ENCODE measurements at places on chromosomes 6 and 20.

DNA sequence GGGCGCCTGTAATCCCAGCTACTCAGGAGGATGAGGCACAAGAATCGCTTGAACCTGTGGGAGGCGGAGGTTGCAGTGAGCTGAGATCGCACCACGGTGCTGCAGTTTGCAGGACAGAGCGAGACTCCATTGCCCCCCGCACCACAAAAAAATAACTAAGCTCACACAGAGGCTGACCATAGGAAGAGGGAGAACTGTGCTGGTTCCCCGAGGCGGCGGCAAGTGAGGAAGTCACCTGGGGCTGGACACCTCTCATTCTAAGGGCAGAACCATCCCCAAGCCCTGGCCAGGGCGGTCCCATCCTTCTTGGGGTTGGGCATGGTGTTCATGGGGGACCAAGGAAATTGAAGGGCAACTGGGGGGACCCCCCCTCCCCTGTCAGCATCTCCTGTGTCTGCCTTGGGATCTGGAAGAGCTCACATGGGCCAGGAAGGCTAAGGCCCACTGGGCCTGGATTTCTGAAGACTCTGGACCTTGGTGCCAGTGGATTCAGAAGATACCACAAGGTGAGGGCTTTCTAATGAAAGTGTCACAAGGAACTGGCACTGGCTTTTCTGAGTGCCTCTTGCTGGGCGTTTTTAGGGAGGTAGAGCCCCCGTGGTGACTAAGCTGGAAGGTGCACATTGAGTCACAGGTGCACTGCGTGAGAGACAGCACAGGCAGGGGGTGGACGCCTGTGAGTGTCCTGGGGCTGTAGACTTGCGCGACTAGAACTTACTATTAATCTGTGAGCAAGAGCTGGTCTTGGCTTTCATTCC lies 11.5 kb downstream of the IRF4 start:
- DNase-seq: no peak
- H3K36me3 ChIP-seq: no peaks in the 10 kb centered on the region
- no peaks in the 10 kb centered on the region for H3K4me1 ChIP-seq
- peaks cover 7% of the 10 kb centered on the region for H3K27me3 ChIP-seq
- no peak overlapping the region for H3K4me3 ChIP-seq

GRCh38 chr6:164214066-164214465 lies 799.5 kb downstream of the QKI start:
- H3K4me3 ChIP-seq: no peak overlapping the region
- H3K27ac ChIP-seq: no peak overlapping the region
- no peak for DNase-seq
- H3K4me1 ChIP-seq: no peaks in the 10 kb centered on the region
- no peaks in the 10 kb centered on the region for H3K36me3 ChIP-seq
- no peaks in the 10 kb centered on the region for H3K27me3 ChIP-seq

- H3K4me1 ChIP-seq: peaks cover 45% of the 10 kb centered on the region
- no peak for DNase-seq
- H3K36me3 ChIP-seq: no peaks in the 10 kb centered on the region
- H3K27ac ChIP-seq: no peak overlapping the region
- no peaks in the 10 kb centered on the region for H3K27me3 ChIP-seq
- no peak overlapping the region for H3K4me3 ChIP-seq
Measured at GRCh38 chr6:149233056-149233715, 84.3 kb upstream of the TAB2 start.

DNA sequence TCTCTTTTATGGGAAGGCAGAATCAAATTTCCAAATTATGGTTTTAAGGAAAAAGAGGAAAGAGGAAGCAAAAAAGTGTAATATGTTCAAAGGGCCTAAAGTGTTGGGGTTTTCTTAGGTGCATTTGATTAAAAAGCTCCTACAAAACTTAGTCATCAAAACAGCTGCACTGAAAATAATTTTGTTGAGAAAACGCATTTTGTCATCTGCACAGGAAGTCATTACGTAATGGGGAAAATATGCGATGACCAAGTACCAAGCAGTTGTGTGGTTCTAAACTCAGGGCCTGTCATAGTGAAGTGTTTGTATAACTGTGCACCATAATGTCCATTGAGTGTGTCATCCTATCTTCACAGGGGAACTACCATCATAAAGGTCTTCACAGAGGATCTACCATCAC lies 15.6 kb downstream of the HAO1 start:
- H3K4me1 ChIP-seq: no peaks in the 10 kb centered on the region
- H3K27me3 ChIP-seq: no peaks in the 10 kb centered on the region
- no peak overlapping the region for H3K27ac ChIP-seq
- H3K36me3 ChIP-seq: no peaks in the 10 kb centered on the region
- H3K4me3 ChIP-seq: no peak overlapping the region

DNA sequence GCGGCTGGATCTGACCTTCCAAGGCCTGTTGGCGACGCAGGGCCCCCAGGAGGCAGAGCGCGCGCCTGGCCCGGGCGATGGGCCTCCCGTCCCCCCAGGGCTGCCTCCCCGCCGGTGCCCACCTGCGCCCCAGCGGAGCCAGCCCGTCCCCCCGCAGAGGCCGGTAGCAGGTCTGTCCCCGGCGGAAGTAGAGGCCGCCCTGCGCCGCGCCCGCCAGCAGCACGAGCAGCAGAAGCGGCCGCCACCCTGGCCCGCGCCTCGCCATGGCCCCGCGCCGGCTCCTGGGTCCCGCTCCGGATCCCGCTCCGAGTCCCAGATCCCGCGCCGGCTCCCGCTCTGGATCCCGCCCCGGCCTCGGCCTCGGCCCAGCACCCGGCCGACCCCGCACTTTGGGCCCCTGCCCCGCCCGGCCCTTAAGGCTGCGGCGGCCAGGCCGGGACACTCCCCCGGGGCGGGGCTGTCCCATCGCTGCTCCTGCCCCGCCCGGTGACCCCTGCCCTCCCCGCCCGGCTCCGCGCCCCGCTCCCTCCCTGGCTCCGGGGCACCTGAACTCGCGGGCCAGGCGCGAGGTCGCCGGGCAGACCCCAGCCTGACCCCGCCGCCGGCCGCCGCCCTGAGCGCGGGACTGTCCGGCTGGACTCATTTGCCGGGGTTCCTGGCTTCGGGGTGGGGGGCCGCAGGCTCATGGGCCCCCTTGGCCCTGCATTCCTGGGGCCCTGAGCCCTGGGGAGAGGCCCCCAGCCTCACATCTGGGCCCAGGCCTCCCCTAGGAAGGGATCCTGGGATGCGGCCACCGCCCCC lies at the start of gene CTSZ:
Gene CTSZ (minus strand): TSS at position 391 of the 801 bp plus-strand sequence. CDS start 126 bp downstream, at position 265.
- no peaks in the 10 kb centered on the region for H3K27me3 ChIP-seq
- peak; percentile 44 for DNase-seq
- H3K4me1 ChIP-seq: peaks cover 11% of the 10 kb centered on the region
- H3K27ac ChIP-seq: peak within 1 kb of the TSS; percentile 74

GRCh38 chr20:46004187-46004586 lies 4.5 kb upstream of the MMP9 start:
- no peaks in the 10 kb centered on the region for H3K36me3 ChIP-seq
- H3K27ac ChIP-seq: no peak overlapping the region
- no peaks in the 10 kb centered on the region for H3K4me1 ChIP-seq
- H3K27me3 ChIP-seq: no peaks in the 10 kb centered on the region
- no peak overlapping the region for H3K4me3 ChIP-seq
- no peak for DNase-seq

GRCh38 chr6:3244003-3244831 lies 14.5 kb upstream of the PSMG4 start:
- no peaks in the 10 kb centered on the region for H3K27me3 ChIP-seq
- DNase-seq: peak; percentile 48
- no peak overlapping the region for H3K27ac ChIP-seq
- no peaks in the 10 kb centered on the region for H3K36me3 ChIP-seq
- no peak overlapping the region for H3K4me3 ChIP-seq
- no peaks in the 10 kb centered on the region for H3K4me1 ChIP-seq

DNA sequence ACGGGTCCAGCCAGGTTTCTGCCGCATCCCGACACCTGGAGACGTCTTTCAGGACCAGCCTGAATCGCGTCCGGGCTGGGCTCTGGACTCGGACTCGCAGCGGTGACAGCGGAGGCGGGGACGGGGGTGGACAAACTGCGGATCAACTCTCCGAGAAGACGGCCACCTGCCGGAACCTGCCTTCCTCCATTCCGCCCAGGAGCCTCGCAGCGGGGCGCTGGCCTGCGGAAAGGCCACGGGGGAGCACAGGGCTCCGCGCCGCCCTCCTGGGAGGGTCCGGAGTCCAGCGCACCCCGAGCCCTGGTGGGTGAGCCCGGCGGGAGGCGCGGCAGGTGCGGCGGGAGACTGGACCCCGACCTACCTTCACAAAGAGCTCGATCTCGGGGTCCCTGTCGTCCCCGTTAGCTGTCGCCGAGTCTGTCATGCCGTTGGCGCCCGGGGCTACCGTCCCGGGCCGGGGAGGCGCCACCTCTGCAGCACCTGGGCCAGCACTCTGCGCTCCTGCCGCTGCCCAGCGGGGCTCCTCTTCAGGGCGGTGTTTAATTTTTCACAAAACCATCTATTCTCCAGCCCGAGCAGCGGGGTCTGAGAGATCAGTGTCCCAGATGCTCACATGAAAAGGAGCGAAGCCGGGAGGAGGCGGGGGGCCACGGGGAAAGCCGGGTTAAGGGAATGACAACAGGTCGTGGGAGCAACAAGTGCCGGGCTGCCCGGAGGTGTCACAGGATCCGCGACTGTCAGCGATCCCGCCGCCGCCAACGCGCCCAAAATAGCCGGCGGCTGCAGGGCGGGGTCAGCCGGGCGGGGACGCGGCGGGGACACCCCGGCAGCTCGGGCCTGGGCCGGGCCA lies at the start of gene CLIC5:
Gene CLIC5 (minus strand): TSS at position 742 of the 850 bp plus-strand sequence. CDS start 318 bp downstream, at position 424.
- H3K4me1 ChIP-seq: no peaks in the 10 kb centered on the region
- DNase-seq: peak; percentile 26
- peak within 1 kb of the TSS; percentile 24 for H3K27ac ChIP-seq
- no peaks in the 10 kb centered on the region for H3K27me3 ChIP-seq
- H3K4me3 ChIP-seq: peak within 1 kb of the TSS; percentile 35

- H3K27me3 ChIP-seq: no peaks in the 10 kb centered on the region
- H3K36me3 ChIP-seq: peaks cover 10% of the 10 kb centered on the region
- H3K27ac ChIP-seq: no peak overlapping the region
- no peak for DNase-seq
Measured at GRCh38 chr20:35077872-35078271, 14.7 kb downstream of the TRPC4AP start.

- no peak for DNase-seq
- H3K27me3 ChIP-seq: no peaks in the 10 kb centered on the region
- no peaks in the 10 kb centered on the region for H3K4me1 ChIP-seq
- H3K36me3 ChIP-seq: no peaks in the 10 kb centered on the region
- no peak overlapping the region for H3K4me3 ChIP-seq
Measured at GRCh38 chr6:4320860-4321259, 185.5 kb upstream of the ECI2 start.

- no peaks in the 10 kb centered on the region for H3K36me3 ChIP-seq
- H3K4me1 ChIP-seq: no peaks in the 10 kb centered on the region
- H3K4me3 ChIP-seq: no peak overlapping the region
- DNase-seq: peak; percentile 48
Measured at GRCh38 chr20:46520976-46521579, 7.7 kb upstream of the ZNF334 start.

GRCh38 chr6:28771401-28772267 lies 152.2 kb downstream of the TRIM27 start:
- no peaks in the 10 kb centered on the region for H3K4me1 ChIP-seq
- H3K27me3 ChIP-seq: peaks cover 94% of the 10 kb centered on the region
- H3K27ac ChIP-seq: no peak overlapping the region
- DNase-seq: no peak

GRCh38 chr6:106670236-106670635 lies 40.9 kb downstream of the QRSL1 start:
- H3K4me1 ChIP-seq: no peaks in the 10 kb centered on the region
- peaks cover 8% of the 10 kb centered on the region for H3K36me3 ChIP-seq
- no peak for DNase-seq
- no peaks in the 10 kb centered on the region for H3K27me3 ChIP-seq
- no peak overlapping the region for H3K27ac ChIP-seq
- no peak overlapping the region for H3K4me3 ChIP-seq

DNA sequence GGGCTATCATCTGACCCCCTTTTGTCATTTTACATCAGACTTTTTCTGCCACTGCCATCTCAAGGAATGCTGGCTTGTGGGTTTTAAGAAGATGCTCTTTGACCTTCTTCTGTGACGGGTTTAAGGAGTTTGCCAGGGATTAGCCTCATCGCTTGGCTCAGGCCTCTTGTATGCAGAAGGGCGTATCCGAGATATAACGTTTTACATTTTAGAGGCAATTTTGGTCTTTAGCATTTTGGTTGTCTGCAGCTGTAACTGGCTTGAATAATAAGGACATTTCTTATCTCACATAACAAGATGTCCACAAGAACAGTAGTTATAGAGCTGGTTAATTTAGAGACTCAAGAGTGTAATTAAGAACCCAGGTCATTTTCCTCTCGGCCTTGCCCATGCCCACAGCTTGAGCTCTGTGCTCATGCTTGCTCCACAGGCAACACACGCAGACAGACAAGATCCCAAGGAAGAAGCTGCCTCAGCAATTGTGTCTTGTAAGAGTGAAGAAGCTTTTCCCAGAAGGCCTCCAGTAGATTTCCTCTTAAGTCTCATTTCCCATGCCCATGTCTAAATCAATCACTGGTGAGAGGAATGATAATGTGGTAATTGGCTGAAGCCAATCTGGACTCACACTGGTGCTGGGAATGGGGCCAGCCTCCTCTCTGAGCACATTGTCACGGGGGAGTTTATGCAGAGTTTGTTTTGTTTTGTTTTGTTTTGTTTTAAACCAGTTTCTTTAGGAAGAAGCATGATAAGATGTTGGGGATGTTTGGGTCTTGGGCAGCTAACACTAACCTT lies 36.8 kb downstream of the PTCHD4 start:
- no peaks in the 10 kb centered on the region for H3K4me1 ChIP-seq
- no peak for DNase-seq
- H3K4me3 ChIP-seq: no peak overlapping the region

GRCh38 chr20:58584881-58585752 lies 66.0 kb upstream of the STX16 start:
- no peak for DNase-seq
- H3K27me3 ChIP-seq: no peaks in the 10 kb centered on the region
- H3K4me1 ChIP-seq: no peaks in the 10 kb centered on the region
- H3K4me3 ChIP-seq: no peak overlapping the region
